Activated CD8-positive, alpha-beta memory T cell treated with anti-CD3 and anti-CD28 coated beads for 24 hours (primary cell): ENCODE measurements at places on chromosomes 13 and 19.

DNA sequence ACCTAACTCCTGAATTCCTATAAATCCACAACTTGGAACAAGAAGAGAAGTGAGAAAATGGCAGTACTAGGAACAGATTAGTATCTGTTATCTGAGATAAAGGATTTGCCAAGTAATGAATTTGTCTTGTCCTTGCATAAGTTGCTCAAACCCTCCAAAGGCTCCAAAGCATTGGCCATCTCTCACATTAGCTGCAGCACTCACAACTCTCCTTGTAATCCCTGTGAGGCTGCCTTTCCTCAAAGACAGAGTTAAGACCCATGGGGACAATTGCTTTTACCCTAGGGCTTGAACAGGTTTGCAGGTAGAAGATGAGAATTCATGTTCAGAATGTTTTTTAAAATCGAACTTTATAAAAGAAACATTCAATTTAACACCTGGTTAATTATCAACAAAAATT, 1702.2 kb downstream of the EFNB2 start:
- no peak for DNase-seq

- no peak for DNase-seq
Observed at GRCh38 chr13:98315902-98316301, 138.8 kb upstream of the RNF113B start.

DNA sequence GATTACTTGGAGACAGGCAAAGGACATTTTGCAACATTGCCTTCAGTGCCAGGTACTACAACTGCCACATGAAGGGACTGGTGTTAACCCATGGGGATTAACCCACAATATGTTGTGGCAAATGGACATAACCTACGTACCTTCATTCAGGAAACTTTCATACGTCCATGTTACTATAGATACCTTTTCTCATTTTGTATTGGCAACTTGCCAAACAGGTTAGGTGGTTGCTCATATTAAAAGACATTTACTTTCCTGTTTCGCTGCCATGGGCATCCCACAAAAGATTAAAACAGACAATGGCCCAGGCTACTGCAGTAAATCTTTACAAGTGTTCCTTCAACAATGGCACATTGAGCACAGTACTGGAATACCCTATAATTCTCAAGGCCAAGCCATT, 925.3 kb downstream of the SLITRK6 start:
- no peak for DNase-seq

- DNase-seq, result no peak
Observed at GRCh38 chr19:35666251-35666913, at the start of gene UPK1A. Gene UPK1A, plus strand, starts transcription at chr19:35666517. Its CDS starts 296 bp downstream, at chr19:35666813.

DNA sequence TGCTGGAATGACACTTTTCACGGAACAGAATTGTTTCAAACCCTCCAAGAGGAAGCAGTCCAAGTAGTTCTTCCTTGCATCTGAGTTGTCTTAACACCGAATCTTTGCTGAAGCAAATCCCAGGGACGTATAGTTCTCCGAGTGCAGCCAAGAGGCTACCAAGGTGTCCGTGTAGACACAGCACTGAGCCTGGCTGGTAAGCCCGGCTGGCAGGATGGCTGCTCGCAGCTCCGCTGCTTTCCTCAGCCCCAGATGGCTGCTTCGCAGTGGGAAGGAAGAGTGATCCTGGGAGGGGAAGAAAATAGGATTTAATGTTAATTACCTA, 105.0 kb downstream of the SLC7A1 start:
- DNase-seq, result no peak

GRCh38 chr19:17645339-17645963, 42.7 kb downstream of the UNC13A start:
- DNase-seq, result no peak

GRCh38 chr13:30751183-30751933, 16.0 kb downstream of the ALOX5AP start:
- DNase-seq, result no peak

- no peak for DNase-seq
Observed at GRCh38 chr19:5655412-5655811, 24.9 kb downstream of the MICOS13 start.

- DNase-seq, result no peak
Observed at GRCh38 chr13:39522329-39522728, 80.7 kb downstream of the LHFPL6 start.

- DNase-seq, result no peak
Observed at GRCh38 chr19:55526216-55527196, 10.4 kb downstream of the SBK2 start.

GRCh38 chr13:26469602-26470001, 87.9 kb upstream of the WASF3 start:
- DNase-seq, result no peak

DNA sequence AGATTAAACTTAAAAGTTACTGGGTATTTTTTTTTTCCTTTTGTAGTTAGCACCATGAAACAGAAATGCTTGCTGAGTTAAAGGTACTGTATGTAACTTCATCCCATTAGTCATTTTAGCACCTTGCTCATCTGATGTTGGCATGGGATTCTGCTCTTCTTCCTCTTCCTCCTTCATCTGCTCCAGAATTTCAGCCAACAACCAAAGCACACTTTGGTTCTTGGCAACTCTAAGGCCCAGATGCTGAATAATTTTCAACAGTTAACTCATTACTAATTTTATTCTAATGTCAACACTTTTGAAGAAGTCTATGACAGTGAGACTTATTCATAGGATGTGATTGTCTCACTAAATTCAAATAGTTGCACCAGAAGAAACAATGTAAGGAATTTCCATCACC, 359.2 kb downstream of the KCTD12 start:
- DNase-seq, result no peak

- no peak for DNase-seq
Observed at GRCh38 chr13:20831933-20832332, 58.2 kb upstream of the EEF1AKMT1 start.

DNA sequence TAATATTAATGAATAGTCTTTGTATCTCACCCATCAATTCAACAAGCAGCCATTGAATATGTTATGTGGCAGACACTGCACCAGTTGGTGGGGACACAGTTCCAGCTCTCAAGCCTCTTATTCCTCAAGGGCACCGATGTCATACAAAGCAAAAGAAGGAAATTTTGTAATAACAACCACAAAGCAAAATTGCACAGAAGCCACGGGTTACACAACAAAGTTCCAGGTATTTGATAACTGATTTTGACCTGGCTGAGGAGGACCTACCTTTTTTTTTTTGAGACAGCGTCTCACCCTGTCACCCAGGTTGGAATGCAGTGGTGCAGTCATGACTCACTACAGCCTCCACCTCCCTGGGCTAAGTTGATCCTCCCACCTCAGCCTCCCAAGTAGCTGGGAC, 266.7 kb downstream of the FOXO1 start:
- no peak for DNase-seq
